ENCODE measurements at places on chromosomes 1 and 21.

DNA sequence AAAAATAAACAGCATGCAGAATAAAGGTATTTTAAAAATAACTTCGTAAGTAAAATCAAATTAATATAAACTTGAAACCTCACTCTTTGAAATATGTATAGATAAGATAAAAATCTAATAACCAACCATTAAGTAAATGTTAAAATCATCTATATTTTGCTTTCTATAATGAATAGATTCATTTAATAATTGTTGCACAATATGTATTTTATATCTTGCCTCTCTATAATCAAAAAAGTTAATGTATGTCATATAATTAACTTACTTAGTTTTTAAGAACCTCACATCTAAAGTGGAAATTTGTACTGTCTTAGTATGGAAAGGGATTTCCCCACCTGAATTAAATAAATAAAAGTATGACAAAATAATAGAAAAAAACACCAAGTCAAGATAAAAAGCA is 42.4 kb upstream of the RBM34 start:
- DNase-seq, result no peak

- DNase-seq, result peak; percentile 12
Measured at GRCh38 chr1:28577738-28578536, 14.1 kb upstream of the RAB42 start.

- DNase-seq, result no peak
Measured at GRCh38 chr1:205936846-205937586, 6.2 kb downstream of the SLC26A9 start.

DNA sequence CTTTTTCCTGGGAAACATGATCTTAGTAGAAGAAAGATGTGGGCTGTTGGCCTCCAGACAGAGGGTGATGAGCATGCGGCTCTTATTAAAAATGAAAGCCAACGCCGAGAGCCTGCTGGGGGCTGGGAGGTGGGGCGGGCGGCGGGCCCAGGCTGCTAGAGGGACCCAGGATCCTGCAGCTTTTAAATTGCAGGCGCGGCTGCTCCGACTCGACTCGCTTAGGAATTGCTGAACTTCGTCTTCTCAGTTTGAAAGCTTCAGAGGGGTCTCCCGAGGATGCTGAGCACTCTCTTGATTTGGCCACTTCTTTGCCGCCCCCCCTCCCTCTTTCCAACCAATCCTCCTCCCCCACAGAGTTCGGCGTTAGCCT is 1.2 kb downstream of the AGPAT3 start:
- DNase-seq, result peak; percentile 55

DNA sequence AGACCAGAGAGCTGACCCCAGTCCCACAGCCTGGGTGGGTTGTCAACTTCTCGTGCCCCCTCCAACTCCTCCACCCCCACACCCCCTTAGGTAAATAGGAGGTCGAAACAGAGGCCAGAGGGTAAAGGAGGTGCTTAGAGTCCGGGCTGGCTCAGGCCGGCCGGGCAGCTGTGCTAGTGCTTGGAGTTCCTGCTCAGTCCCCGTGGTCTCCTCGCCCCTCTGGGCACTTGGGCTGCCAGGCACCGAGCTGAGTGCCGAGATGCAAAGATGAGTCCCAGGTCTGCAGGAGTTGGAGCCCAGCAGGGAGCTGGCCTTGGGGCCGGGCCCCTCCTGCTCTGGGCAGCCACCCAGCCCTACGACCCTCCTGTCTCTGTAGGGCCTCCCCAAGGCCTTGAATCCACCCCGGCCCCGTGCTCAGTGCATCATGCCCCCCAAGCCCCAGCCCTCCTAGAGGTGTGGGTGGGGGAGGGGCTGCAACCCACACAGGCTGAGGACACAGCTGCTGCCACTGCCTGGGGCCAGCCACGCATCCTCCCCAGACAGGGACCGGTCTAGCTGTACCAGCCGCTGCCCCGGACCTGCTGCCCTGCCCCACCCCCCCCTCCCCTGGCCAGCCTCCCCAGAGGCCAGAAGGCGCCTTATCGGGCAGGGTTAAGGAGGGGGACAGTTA is 1.9 kb downstream of the SMIM1 start:
- no peak for DNase-seq

DNA sequence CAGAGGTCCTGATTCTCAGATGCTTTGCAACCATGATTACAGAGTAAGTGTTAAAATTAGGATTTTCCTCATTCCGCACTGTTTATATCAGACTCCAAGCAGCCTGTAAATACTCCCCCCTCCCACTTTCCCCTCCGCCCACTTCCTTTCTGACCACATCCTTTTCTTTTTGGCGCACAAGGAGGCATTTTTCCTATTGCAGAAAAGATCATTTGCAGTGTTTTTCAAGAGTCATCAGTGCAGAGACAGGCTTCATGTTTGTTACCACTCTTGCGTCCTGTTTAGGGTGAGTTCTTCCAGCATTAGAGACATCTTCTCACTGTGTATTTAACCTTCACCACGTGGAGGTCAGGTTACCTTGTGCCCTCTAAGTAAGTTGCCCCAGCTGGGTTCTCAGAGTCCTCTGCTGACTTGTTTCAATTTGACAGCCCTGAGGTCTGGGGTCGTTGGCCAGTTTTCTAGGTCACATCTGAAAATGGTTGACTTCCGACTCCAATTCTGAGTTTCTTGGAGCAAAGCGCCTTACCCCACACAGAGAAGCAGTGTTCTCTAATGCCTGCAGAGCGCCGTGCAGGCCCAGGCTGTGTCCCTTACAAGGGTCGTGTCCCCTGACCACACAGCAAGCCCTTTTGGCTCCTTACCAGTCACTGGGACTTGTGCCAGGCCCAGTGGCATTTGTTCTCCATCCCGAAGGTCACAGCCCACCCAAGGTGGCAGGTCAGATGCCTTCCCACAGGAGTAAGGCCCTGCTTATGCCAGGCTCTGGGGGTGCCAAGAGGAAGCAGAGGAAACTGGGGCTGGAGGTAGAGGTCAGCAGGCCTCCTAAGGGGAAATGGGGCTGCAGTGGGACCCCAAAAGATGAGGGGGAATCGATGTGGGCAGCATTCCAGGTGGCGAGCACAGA is 85.6 kb downstream of the FAM78B start:
- no peak for DNase-seq

- no peak for DNase-seq
Measured at GRCh38 chr1:150118716-150119115, 31.0 kb upstream of the PLEKHO1 start.

DNA sequence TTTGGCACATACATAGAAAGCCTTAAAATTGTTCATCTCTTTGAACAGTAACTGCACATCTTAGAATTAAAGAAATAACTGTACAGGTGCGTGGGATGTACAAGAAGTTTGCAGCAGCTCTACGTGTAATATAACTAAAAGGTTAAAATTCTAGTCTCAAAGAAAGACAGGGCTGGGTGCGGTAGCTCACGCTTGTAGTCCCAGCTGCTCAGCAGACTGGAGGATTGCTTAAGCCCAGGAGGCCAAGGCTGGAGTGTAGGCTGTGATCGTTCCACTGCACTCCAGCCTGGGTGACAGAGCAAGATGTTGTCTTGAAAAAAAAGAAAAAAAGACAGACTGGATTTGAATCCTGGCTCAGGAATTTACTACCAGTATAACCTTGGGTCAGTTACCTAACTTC is 13.4 kb downstream of the PARP1 start:
- no peak for DNase-seq

- no peak for DNase-seq
Measured at GRCh38 chr1:65792669-65793358, at the start of gene PDE4B. Gene PDE4B, plus strand, starts transcription at chr1:65792895.

DNA sequence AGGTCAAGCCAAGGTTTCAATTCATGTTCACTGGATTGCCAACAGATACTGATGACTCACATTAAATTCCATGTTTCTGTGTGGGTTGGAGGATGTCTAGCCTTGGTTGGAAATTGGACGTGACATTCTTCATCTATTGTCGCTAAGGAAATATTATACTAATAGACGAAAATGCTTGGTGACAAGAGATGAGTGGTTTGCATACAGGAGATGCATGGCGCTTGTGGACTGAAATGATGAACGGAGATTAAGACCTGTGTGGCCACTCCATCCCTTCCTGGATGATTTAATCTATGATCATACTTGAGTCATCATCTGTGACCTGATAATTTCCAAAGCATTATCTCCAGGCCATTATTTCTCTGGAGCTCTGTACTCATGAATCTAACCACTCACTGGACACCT is 97.0 kb upstream of the CD34 start:
- DNase-seq, result no peak

DNA sequence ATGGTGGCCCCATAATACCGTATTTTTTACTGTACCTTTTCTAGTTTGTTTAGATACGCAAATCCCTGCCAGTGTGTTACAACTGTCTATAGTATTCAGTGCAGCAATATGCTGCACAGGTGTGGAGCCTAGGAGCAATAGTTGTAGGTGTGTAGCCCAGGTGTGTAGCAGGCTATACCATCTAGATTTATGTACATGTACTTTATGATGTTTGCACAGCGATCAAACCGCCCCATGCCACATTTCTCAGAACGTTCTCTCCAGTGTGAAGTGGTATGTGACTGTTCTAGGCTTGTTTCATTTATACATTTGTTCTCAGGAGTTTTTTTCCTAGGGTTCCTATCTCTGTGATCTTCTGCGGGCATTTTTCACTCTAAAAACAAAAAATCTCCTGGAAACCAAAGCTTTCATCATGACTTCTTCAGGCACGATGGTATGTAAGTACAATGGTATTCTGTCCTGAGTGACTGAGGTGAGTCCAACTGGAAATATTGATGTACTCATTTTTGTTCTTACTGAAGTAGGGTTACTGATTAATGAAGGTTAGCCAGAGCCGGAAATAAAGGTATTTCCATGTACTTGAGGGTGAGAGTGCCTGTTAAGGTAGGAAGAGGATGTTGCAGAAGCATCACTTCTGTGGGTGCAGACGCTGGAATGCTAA is 153.0 kb downstream of the GABPA start:
- no peak for DNase-seq

DNA sequence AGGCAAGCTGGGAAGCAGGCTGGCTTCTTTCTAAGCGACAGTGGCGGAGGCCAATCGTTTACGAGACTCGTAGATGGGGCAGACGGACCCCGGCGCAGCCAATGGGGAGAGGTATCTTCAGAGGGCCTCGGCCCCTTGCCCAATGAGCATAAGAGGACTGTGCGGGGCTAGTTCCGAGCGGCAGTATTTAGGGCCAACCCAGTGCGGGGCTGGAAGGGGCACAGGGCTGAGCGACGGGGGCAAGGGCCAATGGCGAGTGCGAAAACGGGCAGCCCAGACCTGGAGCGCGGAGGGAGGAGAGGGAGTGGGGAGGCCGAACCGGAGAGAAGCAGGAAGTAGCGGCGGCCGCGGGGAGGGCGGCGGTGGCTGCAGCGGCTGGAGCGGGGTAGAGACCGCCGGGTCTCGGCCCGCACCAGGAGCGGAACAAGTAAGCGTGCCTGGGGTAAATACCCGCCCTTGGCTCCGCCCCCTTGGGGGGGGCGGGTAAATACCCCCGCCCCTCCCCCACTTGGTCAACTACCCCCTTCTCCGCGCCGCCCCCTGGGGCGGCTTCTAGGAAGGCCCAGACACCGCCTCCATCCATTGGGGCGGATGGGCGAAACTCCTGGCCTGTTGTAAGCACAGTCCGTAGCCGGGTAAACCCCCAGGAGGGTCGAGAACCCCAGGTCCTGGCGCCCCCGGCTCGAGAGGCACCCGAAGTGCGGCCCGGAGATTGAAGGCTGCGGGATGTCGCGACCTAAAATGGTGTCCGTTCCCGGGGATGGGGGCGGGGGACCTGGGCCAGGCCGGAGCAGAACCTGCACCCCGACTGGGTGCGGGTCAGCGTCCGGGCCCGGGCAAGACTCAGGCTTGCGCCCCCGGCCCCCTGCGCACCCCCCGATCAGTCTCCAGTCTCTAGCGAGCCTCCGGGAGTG is at the start of gene ZNF687:
Gene ZNF687, plus strand, starts transcription at position 331 of the 914 bp plus-strand sequence. CDS start 3,993 bp downstream, outside the sequence.
- peak; percentile 100 for DNase-seq

DNA sequence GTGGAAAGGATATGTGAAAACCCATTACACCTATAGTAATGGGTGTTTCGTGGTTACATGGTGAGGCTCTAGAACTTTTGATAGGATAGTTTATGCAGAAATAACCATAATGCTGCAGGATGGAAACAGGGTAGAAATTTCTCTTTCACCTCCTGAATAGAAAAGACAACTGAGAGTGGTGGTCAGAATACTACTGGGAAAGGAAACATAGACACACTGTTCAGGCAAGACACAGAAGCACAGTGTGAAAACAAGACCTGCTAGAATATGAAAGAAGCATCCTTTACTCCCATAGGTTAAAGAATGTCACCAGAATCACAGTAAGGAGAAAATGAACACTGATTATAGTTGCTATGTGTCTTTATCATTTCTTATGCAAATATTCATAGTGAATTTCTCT is 496.6 kb downstream of the DPYD start:
- no peak for DNase-seq

GRCh38 chr1:245310571-245311531 is 156.1 kb downstream of the KIF26B start:
- DNase-seq, result peak; percentile 16

GRCh38 chr1:19621274-19621950 is 22.7 kb upstream of the NBL1 start:
- no peak for DNase-seq

DNA sequence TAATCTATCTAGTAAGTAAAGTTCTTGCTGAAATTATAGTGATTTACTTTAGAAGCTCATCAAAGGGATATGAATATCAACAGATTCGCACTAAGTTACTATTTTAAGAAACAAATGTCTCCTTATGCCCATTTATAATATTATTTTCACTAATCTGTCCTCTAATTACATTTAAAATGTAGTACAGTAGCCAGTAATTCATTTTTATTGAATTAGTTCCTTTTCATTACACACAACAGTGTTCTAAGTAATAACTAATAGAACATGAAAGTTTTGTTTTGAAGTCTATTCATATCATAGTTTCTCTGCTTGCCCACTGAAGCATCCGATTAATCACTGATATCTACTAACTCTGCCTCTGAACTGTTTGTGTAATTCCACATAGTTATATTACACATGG is 225.8 kb downstream of the NEGR1 start:
- DNase-seq, result no peak

DNA sequence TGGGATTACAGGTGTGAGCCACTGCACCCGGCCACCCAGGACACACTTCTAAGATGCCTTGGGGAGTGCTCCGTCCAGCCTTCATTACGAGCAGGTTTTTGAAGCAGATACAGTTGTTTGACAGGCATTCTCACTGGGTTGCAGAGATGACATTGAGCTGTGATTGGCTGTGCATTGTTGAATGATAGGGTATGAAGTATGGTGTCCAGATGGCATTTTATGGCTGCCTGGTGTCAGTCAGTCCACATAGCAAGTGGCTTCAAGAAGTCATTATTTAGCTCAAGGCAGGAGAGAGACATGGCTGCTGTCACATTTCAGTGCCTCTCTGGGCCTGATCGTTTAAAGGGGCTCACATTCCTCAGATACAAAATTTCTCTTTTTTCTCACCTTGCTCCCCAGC is 14.8 kb upstream of the PADI2 start:
- DNase-seq, result no peak

DNA sequence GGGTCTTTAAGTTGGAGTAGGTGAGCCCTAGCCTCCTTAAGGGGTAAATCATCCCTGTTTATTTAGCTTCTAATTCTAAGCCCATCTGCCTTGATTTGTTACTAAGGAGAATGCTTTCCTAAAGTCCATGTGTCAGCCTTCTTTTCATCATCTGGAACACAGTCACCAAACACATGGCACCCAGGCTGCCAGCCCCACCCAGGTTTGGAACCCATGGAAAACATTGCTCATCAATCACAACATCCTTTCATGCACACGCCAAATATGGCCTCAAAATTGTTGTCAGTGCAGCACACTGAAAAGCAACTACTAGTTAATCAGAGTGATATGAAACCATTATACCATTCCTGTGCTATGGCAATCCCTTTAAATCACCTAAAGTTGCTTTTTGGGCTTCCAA is 386.7 kb upstream of the ESRRG start:
- no peak for DNase-seq

All from hematopoietic multipotent progenitor cell treated with erythropoietin and hydrocortisone succinate and interleukin-3 and kit ligand, for 8 days (in vitro differentiated cells).